ENCODE measurements at places on chromosomes 6 and 20.

DNA sequence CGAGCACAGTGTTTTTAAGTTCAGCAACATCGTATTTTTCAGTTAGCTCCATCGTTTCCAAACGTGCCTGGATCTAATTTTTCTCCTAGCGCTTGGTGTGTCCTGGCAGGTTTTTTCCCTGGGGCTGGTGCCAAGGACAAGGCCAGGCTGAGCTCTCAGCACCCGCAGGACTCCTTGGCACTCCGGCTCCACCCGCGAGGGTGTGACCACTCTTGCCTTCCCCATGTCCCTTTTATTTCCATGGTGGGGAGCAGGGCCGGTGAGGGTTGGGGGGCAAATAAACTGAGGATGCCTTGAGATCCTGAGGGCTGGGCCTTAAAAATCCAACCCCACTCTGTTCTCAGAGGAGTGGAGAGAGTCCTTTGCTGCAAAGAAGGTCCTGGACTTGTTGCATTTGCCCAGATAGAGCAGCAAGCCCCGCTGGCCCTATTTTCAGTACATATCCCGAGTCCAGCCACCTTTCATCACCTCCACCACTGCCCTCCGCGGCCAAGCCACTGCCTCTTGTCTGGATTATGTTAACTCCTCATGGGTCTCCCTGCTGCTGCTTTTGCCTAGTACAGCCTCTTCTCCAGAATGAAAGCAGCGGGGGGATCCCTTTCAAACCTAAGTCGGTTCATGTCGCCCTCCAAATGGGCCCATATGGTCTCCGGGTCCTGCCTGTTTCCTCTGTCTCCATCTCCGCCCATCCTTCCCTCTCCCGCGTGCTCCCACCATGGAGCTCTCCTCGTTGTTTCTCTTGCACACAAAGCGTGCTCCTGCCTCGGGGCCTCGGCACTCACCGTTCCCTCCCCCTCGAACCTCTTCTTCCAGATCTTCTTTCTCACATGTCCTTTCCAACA is 4.5 kb upstream of the RAB44 start:
- no peak for DNase-seq

DNA sequence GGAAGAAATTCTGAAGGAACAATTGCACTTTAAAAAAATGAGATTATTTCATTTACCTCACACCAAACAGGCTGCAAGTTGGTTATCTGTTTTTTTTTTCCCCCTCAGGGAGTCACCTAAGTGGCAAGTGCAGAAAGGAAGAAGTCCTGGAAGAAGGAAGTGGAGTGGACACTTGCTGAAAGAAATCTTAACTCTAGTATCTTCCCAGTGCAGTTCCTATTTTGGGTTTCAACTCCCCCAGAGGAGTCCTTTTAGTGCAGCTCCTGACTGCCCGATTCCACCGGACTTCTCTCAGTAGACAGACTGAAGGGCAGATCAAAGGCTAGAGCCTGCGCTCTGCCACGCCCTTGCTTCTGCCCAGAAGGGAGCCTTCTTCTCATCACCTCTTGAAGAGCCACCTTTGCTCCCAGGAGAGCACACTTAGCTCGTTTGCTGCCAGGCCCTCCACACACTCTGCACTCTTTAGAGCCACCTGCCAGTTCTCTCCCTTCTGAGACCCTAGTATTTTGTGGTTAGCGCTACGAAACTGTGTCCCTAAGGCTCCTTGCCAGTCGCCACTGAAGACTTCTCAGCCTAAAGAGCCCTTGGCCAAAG is 4.9 kb downstream of the MTCL3 start:
- DNase-seq = no peak

DNA sequence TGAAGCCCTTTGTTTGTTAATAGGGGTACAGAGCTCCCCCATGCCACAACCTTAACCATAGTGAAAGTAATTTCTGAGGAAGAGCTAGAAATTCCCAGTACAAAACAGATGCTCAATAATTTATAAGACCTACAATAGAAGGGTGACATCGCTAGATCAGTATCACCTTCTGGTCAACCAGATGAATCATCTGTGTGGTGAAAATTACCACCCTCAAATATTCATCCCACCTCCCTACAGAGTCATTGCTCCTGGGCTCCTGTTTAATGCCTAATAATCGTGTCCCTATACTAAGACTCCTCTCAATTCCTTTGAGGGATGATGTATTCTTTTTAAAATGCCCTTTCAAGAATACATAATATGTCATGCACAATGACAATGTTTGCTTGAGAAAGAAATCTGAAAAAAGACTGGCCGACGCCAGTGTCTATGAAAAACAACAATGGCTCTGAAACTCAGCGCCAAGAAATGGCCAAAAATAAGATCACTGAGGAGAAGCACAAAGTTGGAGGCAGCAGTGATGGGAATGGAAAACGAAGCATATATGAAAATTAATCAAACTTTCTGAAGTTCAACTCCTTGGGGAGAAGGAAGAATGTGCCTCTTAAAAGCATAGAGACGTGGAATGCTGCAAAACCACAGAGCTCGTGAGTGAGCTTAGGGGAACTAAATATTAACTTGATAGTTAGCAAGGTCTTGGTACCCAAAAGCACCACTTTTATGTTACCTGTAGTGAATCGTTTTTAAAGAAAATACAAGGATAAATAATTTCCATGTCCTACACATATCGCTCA is 11.0 kb upstream of the ADGRF5 start:
- DNase-seq = no peak

DNA sequence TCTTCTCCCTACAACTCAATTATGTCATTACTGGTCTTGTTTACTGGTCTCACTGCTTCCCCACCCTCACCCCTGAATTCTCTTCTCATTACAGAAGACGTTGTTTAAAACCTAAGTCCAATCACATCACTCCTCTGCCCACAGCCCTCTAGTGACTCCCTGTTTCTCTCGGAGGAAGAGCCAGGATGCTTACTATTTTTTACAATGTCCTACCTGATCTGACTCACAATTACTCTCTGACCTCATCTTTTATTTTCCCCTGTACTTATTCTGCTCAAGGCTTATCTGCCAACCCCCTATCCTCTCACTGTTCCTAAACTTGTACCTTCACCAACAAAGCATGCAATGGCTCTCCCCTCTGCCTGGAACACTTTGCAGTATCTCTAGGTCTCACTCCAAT is 400.4 kb upstream of the PTCHD4 start:
- no peak for DNase-seq

DNA sequence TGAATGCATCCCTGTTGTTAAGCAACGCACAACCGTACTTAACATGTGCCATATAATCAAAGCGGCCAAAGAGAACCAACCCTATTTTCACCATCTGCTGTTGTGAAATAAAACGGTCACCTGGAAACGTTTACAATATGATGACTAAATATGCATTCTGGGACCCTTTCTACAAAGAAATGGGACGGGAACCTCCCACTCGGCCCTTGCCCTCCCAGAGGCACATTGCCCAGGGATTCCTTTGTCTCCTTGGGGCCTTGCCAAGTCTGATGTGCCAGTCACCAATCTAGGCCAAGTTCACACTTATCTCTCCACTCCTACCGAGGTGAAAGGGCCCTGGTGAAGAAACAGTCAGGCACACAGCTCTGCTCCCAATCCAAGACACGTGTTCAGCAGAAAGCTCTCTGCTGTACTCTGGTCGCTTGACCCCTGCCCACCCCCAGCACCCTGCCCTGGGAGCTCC is 427.4 kb upstream of the JARID2 start:
- no peak for DNase-seq

GRCh38 chr20:63191400-63191799 is 24.5 kb downstream of the YTHDF1 start:
- DNase-seq = no peak

DNA sequence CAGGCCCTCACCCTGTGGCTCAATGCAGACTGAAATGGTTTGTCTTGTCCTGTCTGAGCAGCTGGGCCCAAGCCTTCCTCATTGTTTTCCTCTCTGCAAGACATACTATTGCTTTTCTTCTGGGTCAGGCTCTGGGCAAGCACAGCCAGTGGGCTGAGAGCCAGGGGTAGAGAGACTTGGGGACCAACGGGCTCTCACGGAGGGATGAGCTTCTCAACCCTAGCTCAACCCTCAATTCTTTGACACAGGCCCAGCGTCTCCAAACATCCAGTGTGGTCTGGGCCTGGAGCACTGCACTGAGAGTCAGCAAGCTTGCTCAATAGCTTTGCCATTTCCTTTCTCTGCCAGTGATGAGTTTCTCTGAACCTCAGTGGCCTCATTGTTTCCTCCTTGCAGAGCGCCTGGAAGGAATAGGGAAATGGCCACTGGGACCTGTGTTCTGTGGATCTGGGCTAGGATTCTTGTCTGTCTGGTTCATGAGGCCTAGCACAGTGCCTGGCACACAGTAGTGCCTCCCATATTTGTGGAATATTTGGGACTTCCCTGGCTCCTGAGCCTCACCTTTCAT is 9.3 kb downstream of the ANGPT4 start:
- no peak for DNase-seq

DNA sequence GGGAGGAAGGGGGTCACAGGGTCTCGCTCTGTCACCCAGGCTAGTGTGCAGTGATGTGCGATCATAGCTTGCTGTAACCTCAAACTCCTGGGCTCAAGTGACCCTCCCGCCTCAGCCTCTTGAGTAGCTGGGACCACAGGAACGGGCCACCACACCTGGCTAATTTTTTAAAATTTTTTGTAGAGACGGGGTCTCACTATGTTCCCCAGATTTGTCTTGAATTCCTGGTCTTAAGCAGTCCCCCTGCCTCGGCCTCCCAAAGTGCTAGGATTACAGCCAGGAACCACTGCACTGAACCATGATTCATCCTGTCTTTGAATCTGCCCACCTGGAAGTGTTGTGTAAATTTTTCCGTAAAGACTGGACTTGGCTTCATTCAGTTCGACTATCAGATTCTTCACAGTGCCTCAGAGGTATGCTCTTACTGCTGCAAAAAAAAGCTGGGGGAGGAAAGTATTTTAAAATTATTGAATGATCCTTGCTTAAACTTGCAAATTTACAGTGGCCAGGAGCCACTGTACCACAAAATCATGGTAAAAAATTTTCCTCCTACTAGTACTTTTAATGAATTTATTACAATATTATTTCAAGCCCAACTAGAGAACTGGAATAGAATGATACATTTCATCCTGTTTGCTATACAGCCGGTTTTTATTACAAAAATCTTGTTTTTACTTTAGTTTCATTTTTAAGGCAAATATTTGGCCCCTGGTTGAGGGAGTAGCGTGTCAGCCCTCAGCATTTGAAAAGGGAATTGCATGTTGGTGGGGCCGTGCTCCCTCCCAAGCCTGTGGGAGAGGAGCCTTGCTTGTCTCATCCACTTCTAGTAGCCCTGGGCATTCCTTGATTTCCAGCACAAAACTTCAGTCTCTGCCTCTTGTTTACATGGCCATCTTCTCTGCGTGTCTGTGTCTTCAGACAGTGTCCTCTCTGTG is 202.5 kb upstream of the SGK1 start:
- no peak for DNase-seq

- no peak for DNase-seq
Observed at GRCh38 chr6:146364816-146365594, 178.6 kb upstream of the RAB32 start.

- DNase-seq = no peak
Observed at GRCh38 chr6:134379599-134379998, 61.7 kb upstream of the SGK1 start.

DNA sequence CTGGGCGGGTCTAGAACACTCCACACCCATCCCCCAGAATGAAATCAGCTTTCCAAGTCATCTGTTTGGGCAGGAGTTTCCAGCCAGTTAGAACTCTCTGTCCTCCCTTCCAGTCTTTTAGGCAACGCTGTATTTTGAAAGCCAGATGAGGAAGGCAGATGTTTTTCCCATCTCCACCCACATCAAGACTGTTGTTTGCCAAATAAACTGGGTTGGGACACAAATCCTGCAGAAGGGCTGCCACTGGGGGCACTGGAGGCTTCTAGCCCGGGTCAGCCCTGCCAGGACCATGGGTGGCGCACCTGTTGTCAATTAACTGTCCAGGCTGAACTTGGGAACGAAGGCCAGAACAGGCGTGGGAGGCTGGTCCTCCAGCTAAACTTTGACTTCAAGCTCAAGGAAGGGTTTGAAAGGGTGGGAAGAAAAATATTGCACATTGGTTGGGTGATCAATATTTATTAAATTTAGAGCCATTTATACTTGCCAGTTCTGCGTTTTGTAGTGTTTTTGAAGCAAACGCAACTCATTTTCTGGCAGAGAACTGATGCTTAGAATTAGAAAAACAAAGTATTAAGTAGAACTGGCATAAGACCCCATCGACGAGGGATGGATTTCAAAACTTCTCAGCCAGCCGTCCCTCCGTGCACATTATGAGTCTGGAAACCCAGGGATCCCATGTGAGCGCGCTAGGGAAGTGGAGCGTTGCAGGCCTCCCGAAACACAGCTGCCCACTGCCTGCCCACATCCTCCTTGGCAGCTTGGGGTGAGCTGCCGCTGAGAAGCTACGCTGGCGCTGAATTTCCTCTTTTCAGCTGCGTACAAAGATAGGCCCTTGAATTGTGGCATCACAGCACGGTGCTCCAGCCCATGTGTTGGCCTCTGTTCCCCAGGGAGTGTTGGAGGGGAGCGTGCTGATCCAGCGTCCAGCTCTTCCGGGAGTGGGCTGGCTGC is 297.4 kb downstream of the QKI start:
- DNase-seq = no peak

GRCh38 chr6:132934496-132934895 is 120.1 kb downstream of the RPS12 start:
- no peak for DNase-seq

- no peak for DNase-seq
Observed at GRCh38 chr6:170164271-170164900, 126.5 kb downstream of the DLL1 start.

GRCh38 chr6:14804001-14804784 is 441.7 kb upstream of the JARID2 start:
- DNase-seq = no peak

GRCh38 chr6:617456-618100 is 39.3 kb downstream of the HUS1B start:
- DNase-seq = no peak

GRCh38 chr20:49344975-49345374 is 67.1 kb upstream of the ZNFX1 start:
- no peak for DNase-seq

GRCh38 chr6:3235486-3235885 is 8.0 kb upstream of the TUBB2B start:
- no peak for DNase-seq

- DNase-seq = no peak
Observed at GRCh38 chr20:33305589-33306057, 22.6 kb downstream of the BPIFB1 start.

DNA sequence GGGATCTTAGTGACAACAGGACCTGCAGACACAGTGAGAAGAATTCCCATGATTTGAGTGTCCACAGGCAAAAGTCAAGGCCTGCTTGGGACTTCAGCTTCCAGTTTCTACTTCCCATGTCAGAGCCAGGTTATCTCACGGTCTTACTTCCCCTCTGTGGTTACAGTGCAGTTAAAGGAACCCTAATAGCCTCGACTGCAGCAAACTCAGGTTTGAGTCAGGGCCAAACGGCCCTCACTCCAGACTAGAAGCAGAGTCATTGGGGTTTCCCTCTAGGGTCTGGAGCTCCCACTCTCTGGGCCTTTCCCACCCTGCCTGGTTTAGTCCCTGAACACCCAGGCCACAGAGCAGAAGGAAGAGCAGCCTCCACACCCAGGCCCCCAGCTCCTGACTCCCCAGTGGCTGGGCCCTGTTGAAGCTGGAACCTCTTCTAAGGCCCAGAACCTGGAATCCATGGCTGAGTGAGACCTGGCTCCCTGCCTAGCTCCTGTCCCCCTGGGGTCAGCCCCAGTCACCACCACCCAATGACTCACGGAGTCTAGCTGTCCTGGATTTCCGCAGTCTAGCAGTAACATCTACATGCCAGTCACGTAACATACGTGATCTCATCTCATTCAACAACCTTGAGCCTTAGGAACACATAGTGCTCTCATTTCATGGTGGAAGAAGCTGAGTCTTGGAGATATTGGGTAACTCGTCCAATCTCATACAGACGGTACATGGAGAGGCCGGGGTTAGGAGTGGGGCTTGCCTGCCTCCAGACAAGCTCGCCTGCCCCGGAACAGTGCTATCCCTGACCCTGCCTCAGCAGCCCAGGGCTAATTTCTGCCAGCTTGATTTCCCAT is 9.2 kb upstream of the GHRH start:
- DNase-seq = no peak
